ENCODE measurements at places on chromosomes 5 and 9. TPM values are rescaled to one million over a fixed set of nuclear protein-coding genes. Genes with fewer than 3 reads are reported as not detected.

The HTR1A gene
- total RNA-seq = not detected

The C5orf58 gene
- not detected for total RNA-seq

- no peak for ATAC-seq
Measured at GRCh38 chr9:127711831-127712274, 3.6 kb downstream of the PTRH1 start.

GRCh38 chr5:178361657-178362445 lies 129.2 kb upstream of the PHYKPL start:
- ATAC-seq = no peak

DNA sequence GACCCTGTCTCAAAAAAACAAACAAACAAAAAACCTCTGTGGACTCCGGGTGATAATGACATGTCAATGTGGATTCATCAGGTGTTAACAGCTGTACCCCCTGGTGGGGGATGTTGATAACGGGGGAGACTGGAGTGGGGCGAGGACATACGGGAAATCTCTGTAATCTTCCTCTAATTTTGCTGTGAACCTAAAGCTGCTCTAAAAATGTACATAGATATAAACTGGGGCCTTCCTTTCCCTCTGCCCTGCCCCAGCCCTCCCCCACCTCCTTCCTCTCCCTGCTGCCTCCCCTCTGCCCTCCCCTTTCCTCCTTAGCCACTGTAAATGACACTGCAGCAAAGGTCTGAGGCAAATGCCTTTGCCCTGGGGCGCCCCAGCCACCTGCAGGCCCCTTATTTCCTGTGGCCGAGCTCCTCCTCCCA lies 1.4 kb upstream of the CEL start:
- ATAC-seq = no peak

- ATAC-seq = no peak
Measured at GRCh38 chr5:142360051-142360498, 35.3 kb upstream of the SPRY4 start.

GRCh38 chr9:129745200-129745599 lies 7.6 kb downstream of the PTGES start:
- no peak for ATAC-seq

DNA sequence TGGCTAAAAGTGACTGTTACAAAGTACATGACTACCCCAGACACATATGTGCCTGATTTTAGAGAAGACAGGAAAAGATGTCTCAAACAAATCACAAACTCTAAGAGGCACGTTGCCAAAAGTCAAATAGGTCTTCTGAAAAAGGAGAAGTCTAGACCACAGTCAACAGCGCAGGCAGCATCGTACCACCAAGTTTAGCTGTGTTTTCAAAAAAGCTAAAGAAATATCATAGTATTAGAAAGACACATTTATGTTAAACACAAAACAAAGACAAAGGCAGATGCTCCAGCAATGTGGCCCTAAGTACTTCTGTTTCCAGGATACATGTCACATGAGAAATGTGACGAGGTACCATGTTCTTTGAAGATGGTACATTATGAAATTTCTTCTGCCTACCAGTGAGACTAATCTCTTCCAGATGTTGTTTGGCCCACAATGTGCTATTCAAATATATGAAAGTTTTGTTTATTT lies 43.5 kb downstream of the LPAR1 start:
- no peak for ATAC-seq

GRCh38 chr5:51273021-51273420 lies 110.2 kb upstream of the ISL1 start:
- ATAC-seq = no peak

The TRIM7 gene
- total RNA-seq = 36.9 TPM

The RASGRF2 gene
- total RNA-seq = 1.1 TPM

- ATAC-seq = peak; percentile 65
Measured at GRCh38 chr9:27632254-27632653, 59.0 kb upstream of the C9orf72 start.

GRCh38 chr9:120872791-120873502 lies 4.0 kb downstream of the PHF19 start:
- ATAC-seq = no peak

The RMRP gene
- 5,550 TPM for total RNA-seq

The UGT3A1 gene
- total RNA-seq = not detected

DNA sequence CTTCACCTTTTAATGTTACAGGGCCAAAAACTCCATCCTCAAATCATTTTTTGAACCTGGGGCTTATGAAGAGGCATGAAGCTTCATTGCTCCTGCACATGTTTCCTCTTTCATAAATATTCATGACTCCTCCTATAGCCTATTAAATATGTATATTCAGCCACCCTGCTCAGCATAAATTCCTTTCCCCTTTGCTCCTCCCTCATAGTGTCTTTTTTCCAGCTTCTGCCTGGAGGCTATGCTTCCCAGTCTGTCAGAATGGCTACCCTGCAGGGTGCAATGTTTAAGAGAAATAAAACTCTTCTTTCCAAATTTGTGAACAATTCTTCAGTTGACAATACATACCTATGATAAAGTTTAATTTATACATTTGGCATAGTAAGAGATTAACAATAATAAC lies 1082.9 kb upstream of the CDH18 start:
- no peak for ATAC-seq

DNA sequence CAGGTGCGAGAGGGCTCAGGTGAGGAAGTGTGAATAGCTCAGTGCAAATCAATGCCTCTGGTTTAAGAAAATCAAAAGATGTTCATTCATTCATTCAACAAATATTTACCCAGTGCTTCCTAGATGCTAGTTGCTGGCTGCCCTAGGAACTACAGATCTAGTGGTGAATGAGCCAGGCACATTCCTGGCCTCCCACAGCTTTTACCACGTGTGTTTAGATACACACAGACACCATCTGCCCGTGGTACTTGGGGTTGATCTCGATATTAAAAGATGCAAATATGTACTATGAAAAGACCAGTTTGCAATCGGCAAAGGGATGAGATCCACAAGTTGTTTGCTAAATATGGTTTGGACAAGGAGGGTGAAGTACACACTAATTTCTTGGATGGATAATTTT lies 78.2 kb downstream of the GTF3C4 start:
- ATAC-seq = no peak

- peak; percentile 55 for ATAC-seq
Measured at GRCh38 chr5:115423541-115423940, 121.0 kb downstream of the FEM1C start.

GRCh38 chr5:152864991-152865390 lies 459.9 kb upstream of the NMUR2 start:
- ATAC-seq = no peak

DNA sequence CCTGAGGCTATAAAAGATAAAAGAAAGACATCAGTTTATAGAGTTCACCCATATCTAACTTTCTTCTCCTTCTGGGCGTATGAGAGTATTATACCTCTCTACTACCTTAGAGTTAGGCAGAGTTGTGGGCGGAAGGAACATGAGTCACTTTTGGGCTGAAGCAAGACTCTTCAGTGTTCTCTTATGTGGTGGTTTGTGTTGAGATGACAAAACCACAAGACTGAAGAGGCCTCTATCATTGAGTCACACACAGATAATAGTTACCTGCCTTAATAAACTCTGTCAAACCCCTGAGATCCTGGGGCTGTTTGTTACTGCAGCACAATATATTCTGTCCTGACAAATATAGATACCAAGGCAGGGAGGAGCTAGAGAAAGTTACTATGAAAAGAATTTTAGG lies 184.2 kb downstream of the EFNA5 start:
- peak; percentile 97 for ATAC-seq

DNA sequence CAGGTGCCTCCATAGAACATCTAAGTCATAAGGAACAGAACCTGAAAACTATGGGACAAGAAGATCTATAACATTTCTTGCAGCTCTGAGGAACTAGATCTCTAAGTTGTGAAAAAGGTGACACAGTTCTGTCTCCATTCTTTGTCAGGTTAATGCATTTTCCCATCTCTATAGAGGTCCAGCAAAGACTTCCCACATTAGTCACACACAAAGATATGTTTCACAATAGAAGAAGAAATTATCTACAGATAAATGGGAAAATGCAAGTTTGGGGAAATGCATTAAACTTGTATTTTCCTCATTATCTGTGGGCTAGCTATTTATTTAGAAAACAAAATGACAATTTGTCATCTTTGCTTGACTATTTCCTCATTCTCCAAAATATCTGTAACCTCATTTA lies 458.6 kb upstream of the PAPPA start:
- no peak for ATAC-seq

GRCh38 chr5:171542525-171543140 lies 123.2 kb downstream of the FGF18 start:
- no peak for ATAC-seq

The COL15A1 gene
- 7.5 TPM for total RNA-seq

- ATAC-seq = no peak
Measured at GRCh38 chr9:70561786-70562395, 147.4 kb upstream of the KLF9 start.

DNA sequence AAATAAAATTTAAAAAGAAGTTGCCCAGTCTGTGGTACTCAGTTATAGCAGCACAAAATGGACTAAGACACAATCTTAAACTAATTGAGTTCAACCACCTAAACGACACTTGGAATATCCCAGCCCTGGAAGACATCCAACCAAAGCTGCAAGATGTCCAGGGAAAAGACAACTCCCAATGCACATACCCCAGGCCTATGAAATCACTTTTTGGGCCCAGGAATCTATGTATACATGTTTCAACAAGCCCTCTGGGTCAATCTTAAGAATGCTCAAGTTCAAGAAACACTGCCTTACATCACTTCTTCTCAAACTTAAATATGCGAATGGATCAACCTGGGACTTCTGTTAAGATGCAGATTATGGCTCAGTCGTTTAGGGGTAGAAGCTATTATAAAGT lies 148.6 kb downstream of the ELAVL2 start:
- ATAC-seq = no peak

DNA sequence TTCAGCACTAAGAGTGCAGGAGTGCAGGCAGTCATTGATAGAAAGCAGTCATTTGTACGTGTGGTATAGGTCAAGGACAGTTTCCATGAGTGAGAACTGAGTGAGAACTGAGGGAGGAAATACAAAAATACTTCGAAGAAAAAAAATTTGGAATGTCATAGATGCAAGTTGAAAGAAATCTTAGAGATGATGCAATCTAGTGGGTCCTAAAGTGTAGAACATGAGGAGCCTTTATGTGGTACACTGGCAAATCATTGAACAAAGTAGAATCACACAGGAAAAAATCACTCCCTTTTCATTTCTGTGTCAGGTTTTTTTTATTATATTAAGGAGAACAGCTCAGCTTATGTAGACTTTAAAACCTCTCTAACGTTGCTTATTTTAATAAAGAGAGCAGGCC lies 26.4 kb upstream of the SLC1A1 start:
- ATAC-seq = no peak

The ZBED3 gene
- 3.6 TPM for total RNA-seq

- ATAC-seq = no peak
Measured at GRCh38 chr5:33205727-33206410, 234.9 kb upstream of the TARS1 start.

DNA sequence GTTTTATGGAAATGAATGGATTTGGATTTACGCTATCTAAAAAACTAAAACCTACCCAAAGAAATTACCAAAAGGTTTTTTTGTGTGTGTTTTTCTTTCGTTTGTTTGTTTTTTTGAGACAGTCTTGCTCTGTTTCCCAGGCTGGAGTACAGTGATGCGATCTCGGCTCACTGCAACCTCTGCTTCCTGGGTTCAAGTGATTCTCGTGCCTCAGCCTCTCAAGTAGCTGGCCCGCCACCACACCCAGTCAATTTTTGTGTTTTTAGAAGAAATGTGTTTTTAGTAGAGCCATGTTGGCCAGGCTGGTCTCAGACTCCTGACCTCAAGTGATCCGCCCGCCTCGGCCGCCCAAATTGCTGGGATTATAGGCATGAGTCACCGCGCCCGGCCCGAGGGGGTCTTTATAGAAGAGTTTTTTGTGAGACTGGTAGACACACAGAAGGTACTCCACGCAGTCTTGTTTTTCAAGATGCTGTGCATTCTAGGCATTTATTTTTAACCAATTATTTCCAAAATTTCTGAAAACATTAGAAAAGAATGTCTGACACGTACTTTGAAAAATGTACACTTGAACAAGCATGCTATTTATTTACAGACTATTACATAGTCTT lies 75.7 kb downstream of the NR6A1 start:
- no peak for ATAC-seq

- no peak for ATAC-seq
Measured at GRCh38 chr5:96432216-96433065, 607 bp downstream of the PCSK1 start.

- no peak for ATAC-seq
Measured at GRCh38 chr5:95798048-95798447, 24.5 kb downstream of the GLRX start.

GRCh38 chr5:89071101-89071940 lies 188.3 kb upstream of the MEF2C start:
- no peak for ATAC-seq

DNA sequence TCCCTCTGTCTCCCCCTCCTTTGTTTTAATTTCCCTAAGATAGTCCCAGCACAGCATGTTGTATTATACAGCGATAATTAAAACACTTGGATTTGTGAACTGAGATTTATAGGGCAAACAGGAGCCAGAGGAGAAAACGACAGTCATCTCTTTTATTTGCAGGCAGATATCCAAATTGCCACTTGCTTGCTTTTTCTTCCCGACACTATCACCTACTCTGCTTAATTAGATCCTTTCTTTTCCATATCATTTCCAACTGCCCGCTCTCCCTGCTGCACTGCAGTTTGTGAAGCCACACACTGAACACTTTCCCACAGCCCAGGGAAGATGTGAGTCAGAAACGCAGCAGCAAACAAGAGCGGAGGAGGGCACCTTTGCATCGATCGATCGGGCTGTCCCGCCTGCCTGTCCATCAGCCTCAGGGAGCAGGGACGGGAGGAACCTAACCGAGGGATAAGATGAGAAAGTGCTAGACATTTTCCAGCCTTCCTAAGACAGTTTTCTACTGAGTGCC lies 35.8 kb upstream of the SPRY4 start:
- no peak for ATAC-seq

DNA sequence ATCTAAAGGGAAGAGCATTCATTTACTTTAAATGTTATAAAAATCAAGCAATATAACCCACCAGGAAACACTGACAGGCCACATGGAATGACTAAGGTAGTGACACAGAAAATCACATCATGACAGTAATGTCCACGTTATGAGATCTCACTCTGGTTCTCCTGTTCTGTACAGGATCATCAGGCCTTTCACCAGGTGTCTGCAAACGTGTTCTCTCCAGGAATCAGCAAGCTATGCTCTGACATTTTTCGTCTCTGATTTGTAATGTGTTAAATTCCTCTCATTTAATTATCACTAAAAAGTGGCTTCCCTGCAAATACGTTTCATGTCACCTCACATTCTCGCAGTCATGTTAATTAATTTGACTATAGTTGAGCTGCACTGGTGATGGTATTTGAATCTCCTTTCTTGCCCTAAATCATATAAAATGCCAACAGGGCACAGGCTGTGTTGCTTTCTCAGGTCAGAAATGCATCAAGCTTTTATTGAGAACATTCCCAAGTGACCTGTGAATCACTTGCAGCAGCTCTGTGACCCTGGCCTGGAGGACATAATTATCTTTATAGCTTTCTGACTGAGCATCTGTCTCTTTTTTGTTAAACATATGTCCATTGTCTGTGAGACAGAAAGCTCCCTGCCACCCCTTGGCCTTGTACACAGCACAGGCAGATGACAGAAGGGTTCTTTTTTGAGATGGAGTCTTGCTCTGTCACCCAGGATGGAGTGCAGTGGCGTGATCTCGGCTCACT lies 196.2 kb downstream of the DIRAS2 start:
- no peak for ATAC-seq

GRCh38 chr9:115715666-115716065 lies 437.9 kb upstream of the PAPPA start:
- no peak for ATAC-seq

The MGAT4B gene
- total RNA-seq = 72.1 TPM
